ENCODE measurements at places on chromosomes 11 and 22. TPM values are rescaled to one million over a fixed set of nuclear protein-coding genes. Genes with fewer than 3 reads are reported as not detected.

The ASCL2 gene
- not detected for total RNA-seq

The DCHS1 gene
- total RNA-seq: 89.7 TPM

The PHLDA2 gene
- 67.4 TPM for total RNA-seq

DNA sequence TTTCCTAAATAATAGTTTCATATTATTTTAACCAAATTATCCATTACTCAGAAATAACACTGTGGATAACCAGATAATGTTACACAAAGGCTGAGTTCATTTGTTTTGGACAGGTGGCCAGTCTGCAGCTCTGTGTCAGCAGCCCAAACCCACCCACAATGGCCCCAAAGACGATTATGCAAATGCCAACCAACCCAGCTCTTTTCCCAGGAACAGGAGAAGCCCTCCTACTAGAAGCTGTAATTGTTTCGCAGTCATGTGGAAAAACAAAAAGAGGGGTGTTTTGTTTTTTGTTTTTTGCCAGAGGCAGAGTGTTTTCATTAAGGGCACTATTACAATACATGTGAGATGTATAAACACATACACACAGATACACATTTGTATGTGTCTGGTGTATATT is 102.1 kb downstream of the FCHSD2 start:
- DNase-seq: no peak

- DNase-seq: no peak
These were observed 10.9 kb upstream of the DGAT2 start for GRCh38 chr11:75757651-75758050.

DNA sequence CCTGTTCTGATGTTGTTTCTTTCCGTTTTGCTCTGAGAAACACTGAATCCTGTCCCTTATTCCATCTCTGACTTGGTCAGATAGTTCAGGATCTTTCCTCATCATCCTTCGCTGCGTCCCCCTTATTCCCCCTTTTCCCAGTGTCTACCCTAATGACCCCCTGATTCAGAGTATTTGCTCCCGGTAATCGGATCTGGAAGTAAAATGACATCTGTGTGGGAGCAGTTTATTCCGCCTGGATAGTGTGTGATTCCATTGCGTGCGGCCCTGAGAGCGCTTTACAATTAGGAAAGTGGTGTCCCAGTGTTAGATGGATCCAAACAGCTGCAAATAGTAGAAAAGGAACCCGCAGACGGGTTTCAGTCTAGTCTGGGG is 606 bp downstream of the DRG1 start:
- no peak for DNase-seq

GRCh38 chr11:115707180-115707905 is 203.1 kb upstream of the CADM1 start:
- DNase-seq: no peak

DNA sequence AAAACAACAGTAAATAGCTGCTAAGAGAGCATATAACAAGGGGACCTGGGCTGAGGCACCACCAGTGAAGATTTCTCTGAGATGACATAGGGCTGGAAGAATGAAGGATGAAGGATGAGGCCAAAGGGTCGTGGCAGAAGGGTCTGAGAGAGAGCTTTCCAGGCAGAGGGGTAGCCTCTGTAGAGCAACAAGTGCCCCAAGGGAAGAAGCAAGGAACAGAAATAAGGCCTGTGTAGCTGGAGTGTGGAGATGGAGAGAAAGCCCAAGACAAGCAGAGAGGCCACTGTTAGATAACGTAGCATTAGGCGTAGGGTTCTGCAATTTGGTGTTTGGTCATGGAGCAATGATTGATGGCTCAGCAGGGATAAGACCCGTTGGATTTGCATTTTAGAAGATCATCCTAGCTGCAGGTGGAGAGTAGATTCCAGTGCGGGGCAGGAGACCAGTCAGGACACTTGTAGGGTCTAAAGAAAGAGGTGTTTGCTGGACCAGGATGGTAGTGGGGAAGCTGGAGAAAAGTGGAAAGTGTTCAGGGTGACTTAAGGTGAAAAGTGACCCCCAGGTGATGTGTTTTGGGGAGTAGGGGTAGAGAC is 47.6 kb downstream of the EXPH5 start:
- no peak for DNase-seq

DNA sequence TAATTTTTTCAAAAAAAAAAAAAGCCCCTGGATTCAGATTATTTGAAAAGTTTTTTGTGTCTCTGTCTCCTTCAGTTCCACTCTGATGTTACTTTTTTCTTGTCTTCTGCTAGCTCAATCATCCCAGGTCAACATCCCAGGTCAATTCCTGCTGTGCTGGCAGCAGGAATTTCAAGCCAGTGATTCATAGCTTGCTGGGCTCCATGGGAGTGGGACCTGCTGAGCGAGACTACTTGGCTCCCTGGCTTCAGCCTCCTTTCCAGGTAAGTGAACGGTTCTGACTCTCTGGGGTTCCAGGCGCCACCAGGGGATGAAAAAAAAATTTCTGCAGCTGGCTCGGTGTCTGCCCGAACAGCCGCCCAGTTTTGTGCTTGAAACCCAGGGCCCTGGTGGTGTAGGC is 31.4 kb downstream of the PLAAT5 start:
- no peak for DNase-seq

DNA sequence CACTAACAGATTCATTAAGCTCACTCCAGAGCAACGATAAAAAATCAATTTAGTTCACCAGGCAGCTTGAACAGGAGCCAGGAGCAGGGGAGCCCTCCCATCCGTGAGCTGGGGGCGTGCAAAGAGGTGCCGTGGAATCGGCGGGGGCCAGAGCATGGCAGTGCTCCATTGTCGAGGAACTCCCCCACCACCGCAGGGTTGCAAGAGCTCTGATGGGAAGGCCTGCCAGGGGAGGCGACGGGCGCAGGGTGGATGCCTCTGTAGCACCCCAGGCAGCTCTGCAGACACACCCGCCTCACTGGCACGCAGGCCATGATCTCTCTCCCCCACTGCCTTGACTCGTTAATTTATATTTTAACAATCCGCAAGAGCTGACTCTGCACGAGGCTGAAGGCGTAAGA is 433.2 kb downstream of the MIAT start:
- no peak for DNase-seq
